ENCODE measurements at places on chromosomes 2 and 18. TPM values are rescaled to one million over a fixed set of nuclear protein-coding genes. Genes with fewer than 3 reads are reported as not detected.

The REG1B gene
- total RNA-seq: not detected

The ARHGEF33 gene
- 0.33 TPM for total RNA-seq

The PPP1R7 gene
- total RNA-seq: 40.6 TPM

The CACNB4 gene
- under 0.01 TPM for total RNA-seq

The XPO1 gene
- 245 TPM for total RNA-seq

The RAD51AP2 gene
- not detected for total RNA-seq

The SPATA3 gene
- total RNA-seq: not detected

The FSIP2 gene
- under 0.01 TPM for total RNA-seq

The MPHOSPH10 gene
- 23.3 TPM for total RNA-seq

The BOLL gene
- total RNA-seq: not detected

The IL1R1 gene
- total RNA-seq: 10.7 TPM

The SCN7A gene
- total RNA-seq: not detected

The MATN3 gene
- total RNA-seq: 1.3 TPM

The SF3B1 gene
- total RNA-seq: 204 TPM

The DPP10 gene
- 0.93 TPM for total RNA-seq

The ANO7 gene
- 0.46 TPM for total RNA-seq

The G6PC2 gene
- total RNA-seq: not detected

The IL1RL1 gene
- total RNA-seq: under 0.01 TPM

The NOP58 gene
- total RNA-seq: 120 TPM

The HOXD13 gene
- total RNA-seq: not detected

The AGXT gene
- total RNA-seq: not detected

The PLGLB1 gene
- total RNA-seq: 1.5 TPM

The ATOH8 gene
- 2.4 TPM for total RNA-seq

The FRZB gene
- 3.3 TPM for total RNA-seq

The CAVIN2 gene
- not detected for total RNA-seq

The ILKAP gene
- total RNA-seq: 114 TPM

The ACMSD gene
- not detected for total RNA-seq

The METTL4 gene
- total RNA-seq: 9.3 TPM

The UGT1A10 gene
- total RNA-seq: not detected

The GPC1 gene
- 20.0 TPM for total RNA-seq

The LRP2 gene
- under 0.01 TPM for total RNA-seq

The TUBA3E gene
- total RNA-seq: not detected

The C2orf68 gene
- total RNA-seq: 17.1 TPM

The MEP1B gene
- total RNA-seq: not detected

The GPR155 gene
- 30.3 TPM for total RNA-seq

The SLC16A14 gene
- not detected for total RNA-seq

The SNRNP200 gene
- total RNA-seq: 62.9 TPM

The FAP gene
- total RNA-seq: 10.3 TPM

The MC5R gene
- total RNA-seq: not detected

The SLC5A7 gene
- total RNA-seq: not detected

The TFPI gene
- total RNA-seq: 24.0 TPM

The ZNF385B gene
- total RNA-seq: not detected

The PDCD1 gene
- total RNA-seq: not detected

The IL1F10 gene
- total RNA-seq: not detected

The TCF7L1 gene
- total RNA-seq: 3.0 TPM

The COL4A3 gene
- not detected for total RNA-seq

All from melanocyte of skin (primary cell).